ENCODE measurements at places on chromosomes 12 and 14.
A peak's percentile ranks its signal among the peaks of the same experiment; 100 is the strongest.

DNA sequence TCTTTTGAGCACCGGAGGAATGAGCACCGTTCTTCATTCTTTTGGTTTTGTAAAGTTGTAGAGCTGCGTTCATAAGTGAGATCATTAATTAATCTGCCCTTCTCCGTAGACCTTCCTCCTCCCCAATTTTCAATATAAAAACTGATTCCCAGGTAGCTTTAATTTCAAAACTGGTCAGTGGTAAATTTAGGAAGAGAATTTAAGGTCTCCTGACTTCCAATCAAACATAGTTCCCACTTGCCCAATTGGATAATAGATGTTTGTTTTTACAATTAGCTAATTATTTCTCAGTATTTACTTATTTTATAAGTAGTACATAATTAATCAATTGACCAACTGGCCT, 27.2 kb upstream of the YBX3 start:
- DNase-seq = no peak

GRCh38 chr14:78363008-78363407, 192.8 kb downstream of the NRXN3 start:
- DNase-seq = no peak

DNA sequence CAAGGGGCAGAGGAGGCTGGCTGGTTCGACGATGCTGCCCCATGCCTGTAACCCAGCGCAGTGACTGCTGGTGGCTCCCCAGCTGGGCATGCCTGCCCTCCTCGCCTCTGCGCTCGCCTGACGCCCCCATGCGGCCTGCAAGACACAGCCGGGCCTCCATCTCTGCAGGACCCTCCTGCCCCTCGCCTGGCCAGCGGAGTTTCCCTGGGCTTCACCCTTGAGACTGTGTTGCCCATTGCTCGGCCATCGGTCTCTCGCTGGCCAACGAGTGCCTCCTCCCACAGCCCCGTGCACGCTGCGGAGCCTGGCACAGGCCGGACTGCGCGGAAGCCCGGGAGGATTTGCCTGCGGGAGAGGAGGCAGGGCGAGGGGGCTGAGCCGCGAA, 17.6 kb downstream of the ASPG start:
- no peak for DNase-seq

- no peak for DNase-seq
These were observed 336.4 kb downstream of the PCNX1 start for GRCh38 chr14:71243697-71244096.

DNA sequence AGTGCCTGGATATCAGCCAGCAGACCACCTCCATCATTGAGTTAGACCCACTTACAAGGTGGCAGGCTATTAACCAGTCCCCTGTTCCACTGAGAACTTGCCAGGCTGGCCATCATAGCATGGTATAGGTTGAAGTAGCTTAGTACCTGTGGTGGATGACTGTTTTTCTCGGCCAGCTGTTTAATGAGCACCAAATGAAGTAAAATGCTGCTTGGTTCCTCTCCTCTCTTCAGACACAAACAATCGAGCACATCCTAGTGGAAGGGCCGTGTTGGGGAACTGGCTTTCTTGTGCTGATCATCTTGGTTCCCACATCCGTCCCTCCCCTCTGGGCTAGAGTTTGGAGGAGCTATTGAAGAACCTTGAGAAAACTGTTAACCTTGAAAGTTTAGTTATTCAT, 486.2 kb downstream of the RAD51B start:
- DNase-seq = no peak

GRCh38 chr12:89544681-89545184, 18.9 kb upstream of the POC1B start:
- DNase-seq = no peak

DNA sequence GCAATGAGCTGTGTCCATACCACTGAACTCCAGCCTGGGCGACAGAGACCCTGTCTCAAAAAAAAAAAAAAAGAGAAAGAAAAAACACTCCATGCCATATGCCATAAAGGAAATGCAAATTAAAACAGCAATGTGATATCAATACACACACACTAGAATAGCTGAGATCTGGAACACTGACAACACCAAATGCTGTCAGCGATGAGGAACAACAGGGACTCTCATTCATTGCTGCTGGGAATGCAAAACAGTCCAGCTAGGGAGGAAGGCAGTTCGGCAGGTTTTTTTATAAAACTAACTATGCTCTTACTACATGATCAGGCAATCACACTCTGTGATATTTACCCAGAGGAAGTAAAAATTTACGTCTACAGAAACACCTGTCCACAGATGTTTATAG, 3.4 kb upstream of the ABCB9 start:
- no peak for DNase-seq

GRCh38 chr12:50257236-50258166, 25.8 kb downstream of the LIMA1 start:
- DNase-seq = no peak

DNA sequence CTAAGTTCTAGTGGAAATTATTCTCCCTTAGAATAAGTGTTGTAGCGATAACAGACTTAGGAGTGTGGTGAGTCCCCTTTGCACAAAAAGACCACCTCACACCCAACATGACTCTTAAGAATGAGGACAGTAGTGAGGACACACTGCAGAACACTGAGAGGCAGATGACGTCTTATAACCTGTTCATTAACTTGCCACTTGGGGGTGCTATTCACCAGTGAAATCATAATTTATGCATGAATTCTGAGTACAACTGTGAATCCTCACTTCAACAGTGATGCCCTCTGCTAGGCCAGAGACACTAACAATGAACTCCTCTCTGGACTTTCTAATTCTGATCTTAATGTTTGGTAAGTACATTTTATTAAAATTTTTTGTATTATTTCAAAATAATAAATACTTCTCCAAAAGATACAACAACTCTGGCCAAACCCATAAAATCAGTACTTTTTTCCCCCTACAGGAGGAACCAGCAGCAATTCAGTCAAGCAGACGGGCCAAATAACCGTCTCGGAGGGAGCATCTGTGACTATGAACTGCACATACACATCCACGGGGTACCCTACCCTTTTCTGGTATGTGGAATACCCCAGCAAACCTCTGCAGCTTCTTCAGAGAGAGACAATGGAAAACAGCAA, 274.7 kb downstream of the DAD1 start:
- no peak for DNase-seq

GRCh38 chr12:95545731-95546490, 5.4 kb downstream of the USP44 start:
- DNase-seq = no peak

DNA sequence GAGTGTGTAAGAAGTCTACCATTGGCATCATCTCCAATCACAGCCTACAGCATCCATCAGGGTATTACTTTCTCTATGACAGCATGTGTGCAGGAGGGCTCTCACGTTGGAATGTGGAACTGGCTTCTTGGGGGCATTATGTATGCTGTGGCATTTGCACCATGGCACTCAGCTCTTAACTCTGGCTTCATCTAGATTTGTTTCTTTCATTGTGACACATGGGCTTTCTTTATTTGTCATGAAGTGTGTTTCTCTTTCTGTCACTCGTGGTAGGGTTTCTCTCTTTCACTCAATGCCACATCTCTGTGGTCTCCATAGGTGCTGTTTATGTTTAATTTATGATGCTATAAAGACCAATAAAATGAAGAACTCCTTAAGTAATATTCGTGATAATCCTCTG, 191.2 kb upstream of the GARIN2 start:
- no peak for DNase-seq

DNA sequence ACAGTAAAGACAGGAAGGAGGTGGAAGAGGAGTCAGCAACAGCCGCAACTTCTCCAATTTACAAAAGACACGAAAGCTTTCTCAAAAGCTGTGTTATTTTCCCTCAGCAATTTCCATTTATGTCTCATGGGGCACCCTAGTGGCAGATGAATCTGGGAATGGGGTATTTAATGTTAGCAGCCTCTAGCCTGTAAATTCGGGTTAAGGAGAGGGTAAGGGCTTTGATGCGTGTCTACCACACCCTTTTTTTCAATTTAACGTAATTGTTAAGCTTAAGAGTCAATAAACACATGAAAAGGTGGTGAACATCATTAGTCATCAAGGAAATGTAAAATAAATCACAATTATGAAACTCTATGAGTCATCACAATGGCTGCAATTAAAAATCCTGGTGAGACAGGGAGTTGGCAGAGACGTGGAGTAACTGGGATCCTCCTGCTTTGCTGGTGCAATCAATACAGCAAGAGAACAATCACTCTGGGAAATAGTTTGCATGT, 986.4 kb downstream of the AACS start:
- no peak for DNase-seq

DNA sequence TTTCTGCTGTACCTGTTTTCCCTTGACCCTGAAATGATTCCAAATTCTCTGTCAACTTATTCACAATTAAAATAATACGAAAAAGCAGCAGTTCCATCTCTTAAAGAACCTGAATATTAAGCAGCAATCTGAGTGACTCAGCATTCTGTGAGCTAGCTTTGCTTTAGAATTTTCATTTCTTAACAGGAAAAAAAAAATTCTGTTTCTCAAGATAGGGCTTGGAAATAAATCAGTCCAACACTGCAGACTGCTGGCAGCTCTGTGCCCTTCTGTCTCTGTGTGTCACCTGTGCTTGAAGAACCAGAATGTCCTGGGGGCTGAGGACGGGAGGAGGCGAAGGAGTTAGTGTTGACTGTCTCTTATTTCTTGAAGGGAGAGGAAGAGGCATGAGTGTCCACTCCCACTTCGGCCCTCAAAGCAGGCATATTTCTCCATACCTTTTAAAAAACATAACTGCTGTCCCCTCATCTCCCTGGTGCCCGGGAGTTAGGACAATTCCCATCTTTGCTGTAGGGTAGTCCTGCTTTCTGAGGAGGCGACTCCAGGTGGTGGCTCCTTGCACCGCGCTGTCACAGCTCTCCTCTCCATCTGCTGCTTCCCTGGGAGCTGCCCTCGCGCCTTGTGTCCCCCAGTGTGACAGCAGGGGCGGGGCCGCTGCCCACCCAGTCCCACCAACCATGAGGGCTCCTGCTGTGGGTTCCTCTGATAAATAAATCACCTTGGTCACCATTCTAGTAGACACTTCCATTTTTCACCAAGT, 203.1 kb downstream of the CALM1 start:
- DNase-seq = no peak

DNA sequence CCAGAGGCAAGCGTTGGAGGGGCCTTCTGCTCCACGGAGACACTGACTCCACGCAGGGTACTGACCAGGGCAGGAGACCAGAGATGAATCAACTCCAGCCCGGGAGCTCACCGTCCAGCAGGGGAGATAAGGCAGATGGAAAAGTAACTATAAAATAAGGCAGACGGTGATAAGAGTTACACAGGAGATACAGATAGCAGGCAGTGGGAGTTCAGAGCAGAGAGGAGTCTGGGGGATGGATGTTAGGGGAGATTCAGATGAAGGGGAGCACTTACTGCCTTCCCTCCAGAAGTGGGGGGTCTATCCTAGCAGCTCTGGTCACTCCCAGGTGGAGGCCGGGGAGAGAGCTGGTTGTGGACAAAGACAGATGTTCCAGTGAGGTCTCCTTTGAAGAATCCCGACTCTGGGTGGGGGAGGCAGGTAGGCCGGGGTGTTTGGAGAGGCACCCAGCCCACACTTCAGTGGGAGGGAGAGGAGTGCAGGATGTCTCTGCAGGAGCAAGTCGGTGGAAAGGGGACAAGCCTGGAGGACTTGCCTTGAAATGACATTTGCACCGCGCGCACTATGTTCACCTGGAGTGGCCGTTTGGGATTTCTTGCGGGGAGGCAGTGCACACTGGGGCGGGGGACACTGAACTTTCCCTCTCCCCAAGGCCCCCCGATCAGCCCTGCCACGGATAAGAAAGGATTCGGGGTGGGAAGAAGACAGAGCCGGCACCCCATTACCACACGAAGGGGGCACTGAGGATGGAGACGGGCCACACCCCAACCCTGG, 1.2 kb downstream of the PITPNM2 start:
- DNase-seq = no peak

DNA sequence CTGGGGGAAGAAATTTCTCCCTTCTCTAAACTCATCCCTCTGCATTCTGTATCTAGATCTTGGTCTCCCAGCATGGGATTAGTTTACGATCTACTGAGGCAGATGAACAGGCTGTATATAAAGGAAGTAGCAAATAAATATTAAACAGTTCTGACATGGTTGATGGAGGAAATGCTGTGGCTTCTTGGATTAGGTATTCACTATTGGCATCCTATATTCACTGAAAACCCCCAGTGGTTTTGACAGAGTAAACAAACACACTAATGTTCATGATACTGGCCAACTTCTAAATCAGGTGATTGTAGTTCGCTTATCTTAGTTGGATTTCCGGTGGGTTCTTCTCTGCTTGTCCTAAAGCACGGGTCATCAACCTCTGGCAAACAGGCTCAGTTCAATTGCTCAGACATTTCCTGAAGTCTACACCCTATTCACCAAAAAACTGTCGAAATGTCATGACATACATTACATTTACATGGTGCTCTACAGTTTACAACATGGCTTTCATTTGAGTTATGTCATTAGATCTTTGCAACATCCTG, 433.9 kb downstream of the EGLN3 start:
- no peak for DNase-seq

GRCh38 chr14:90756755-90757345, 59.4 kb downstream of the TTC7B start:
- no peak for DNase-seq

- no peak for DNase-seq
These were observed 35.2 kb upstream of the IFT81 start for GRCh38 chr12:110088936-110089335.

DNA sequence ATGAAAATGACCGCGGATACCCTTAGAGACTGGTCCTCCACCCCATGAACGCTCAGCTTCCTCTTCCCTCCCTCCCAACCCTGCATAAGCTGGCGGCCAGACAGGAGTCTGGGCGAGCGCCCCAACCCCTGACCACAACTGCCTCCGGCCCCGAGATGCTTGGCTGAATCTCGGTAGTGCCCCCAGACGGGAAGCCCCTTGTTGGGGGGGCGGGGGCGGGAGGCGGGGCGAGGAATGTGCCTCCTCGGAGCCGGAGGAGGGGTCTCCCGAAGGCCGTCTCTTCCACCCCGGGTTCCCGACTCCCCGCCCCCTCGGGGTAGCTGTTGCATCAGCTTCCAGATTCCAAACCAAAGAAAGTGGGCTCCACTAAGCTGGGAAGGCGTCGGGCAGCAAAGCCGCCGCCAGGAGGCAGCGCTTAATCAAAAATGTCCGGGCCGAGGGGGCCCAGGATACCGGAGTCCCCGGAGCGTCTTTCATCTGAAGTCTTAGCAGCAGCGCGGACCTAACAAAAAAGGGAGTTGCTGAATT, 7.1 kb upstream of the MRPL52 start:
- DNase-seq = peak; percentile 57

DNA sequence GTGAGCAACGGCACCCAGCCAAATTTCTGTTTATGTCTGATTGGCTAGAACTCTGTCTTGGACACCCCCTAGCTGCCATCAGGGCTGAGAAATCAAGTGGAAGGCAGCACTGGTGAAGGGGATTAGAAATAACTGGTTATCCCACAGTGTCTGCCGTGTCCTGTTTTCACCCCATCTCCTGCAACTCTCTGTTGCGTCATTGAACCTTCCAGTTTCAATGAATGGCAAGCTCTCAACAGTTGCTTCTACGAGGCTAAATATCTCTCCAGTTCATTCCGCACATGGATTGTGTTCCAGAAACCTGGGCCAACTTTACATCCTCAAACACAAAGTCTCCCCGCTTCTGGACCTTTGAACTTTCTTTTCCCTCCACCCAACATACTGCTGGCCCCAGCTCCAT, 173.7 kb downstream of the RBM19 start:
- DNase-seq = no peak

Data from stimulated activated CD4-positive, alpha-beta T cell treated with anti-CD3 and anti-CD28 coated beads, Interleukin-15, amount 100 ng/mL, for 1 hour (primary cell).